ENCODE measurements at places on chromosomes 13 and 19.
A peak's percentile ranks its signal among the peaks of the same experiment; 100 is the strongest.

DNA sequence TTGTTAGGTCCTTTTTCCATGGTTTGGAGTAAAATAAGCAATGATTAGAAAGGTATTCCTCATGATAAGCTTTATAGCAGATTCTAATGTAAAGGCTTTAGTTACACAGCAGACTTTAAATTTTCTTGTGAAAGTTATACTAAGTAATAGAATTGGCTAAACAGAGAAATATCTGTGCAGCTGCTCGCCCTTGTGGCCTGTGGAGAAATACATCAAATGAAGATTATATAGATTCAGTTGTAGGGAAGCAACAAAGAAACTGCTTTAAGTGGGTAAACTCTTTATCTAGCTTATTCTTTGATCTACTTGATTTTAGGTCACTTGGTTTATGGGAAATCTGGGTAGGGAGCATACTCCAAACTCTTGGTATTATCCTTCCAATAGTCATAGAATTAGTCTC, 1269.7 kb upstream of the SPRY2 start:
- DNase-seq, result no peak

- DNase-seq, result peak; percentile 79
Measured at GRCh38 chr13:29511980-29512379, 83.5 kb downstream of the SLC7A1 start.

DNA sequence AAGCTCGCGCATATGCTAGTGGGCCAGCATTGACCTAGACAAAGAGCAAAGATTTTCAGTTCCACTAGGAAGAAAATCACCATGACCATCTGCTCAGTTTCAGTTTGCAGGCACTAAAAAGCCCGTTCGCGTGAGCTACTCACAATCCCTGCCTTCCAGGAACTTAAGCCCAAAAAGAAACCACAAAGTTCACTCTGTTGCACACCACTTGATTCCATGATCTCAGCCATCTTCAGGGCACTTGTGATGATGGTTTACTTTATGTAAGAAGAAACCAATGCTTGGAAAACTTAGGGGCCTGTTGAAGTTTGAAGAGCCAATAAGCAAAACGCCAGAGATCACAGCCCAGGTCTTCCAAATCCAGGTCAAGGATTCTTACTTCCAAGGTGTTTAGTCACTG, 45.0 kb upstream of the SLC15A1 start:
- no peak for DNase-seq

- no peak for DNase-seq
Measured at GRCh38 chr13:40438999-40439797, 227.2 kb downstream of the FOXO1 start.

DNA sequence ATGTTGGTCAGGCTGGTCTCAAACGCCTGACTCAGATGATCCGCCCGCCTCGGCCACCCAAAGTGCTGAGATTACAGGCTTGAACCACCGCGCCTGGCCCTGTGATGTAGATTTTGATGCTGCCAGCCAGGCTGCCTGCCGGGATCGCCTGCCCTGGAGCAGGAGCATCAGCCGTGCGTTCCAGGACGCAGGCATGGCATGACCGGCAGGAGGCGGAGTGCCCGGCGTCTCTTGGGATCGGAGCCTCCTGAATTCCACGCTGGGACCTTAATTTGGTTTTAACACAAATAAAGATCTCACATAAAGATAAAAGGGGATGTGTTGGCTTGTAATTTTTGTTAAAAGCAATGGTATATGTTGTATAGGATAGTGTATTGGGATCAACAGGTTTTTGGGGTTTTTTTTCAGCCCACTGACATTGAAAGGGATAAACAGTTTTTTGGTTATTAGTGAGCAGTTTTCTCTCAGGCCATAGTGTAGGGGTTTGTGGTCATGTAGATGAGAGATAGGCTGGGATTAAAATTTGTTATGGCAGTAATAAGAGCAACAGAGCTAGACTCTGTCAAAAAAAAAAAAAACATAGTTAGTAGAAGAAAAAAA, 1406.4 kb downstream of the UQCRFS1 start:
- no peak for DNase-seq

GRCh38 chr13:27982361-27982760, 6.1 kb downstream of the URAD start:
- no peak for DNase-seq

DNA sequence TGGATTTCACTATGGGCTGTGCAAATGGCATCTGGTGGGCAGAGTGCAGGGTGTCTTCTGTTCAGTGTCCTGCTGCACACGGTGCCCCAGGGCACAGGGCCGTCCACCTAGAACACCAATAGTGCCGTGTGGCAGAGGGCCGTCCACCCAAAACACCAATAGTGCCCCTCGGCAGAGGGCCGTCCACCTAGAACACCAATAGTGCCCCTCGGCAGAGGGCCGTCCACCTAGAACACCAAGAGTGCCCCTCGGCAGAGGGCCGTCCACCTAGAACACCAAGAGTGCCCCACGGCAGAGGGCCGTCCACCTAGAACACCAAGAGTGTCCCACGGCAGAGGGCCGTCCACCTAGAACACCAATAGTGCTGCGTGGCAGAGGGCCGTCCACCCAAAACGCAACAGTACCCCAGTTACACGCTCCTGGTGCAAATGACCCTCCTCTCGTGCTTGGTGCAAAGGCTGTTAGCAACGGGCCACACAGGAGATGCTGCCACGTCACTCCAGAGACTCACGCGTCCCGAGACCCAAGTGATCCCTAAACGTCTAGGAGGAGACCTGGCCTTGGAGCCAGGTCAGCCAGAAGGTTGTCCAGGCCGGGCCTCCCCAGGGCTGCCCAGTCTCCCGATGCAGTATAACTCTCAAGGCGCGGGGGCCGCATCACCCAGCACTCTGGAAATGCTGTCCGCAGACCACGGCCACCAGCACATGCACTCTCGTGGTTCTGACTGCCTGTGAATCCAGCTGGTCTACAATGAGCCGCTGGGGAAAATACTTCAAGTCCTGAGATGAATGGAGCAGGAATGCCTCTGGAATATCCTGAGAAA, 51.5 kb downstream of the RASA3 start:
- no peak for DNase-seq

- DNase-seq, result no peak
Measured at GRCh38 chr13:111513766-111514609, 193.5 kb downstream of the TEX29 start.

- no peak for DNase-seq
Measured at GRCh38 chr13:73820688-73821087, 313.5 kb downstream of the KLF12 start.

DNA sequence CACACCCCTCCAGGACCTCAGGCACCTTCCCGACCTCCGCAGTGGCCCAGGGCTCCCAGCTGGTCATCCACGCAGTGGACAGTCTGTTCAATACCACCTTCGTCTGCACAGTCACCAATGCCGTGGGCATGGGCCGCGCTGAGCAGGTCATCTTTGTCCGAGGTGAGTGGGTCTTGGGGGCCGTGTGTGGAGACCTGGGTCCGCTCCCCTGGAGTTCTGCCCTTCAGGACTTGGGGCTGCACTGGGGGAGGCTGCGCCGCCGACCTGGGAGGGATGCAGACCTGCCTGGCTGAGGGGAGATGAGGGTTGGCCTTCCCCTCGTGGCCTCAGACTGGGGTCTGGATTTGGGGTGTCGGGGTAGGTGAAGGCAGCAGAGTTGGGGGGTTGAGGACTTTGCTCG, 16.7 kb upstream of the TOMM40 start:
- no peak for DNase-seq

DNA sequence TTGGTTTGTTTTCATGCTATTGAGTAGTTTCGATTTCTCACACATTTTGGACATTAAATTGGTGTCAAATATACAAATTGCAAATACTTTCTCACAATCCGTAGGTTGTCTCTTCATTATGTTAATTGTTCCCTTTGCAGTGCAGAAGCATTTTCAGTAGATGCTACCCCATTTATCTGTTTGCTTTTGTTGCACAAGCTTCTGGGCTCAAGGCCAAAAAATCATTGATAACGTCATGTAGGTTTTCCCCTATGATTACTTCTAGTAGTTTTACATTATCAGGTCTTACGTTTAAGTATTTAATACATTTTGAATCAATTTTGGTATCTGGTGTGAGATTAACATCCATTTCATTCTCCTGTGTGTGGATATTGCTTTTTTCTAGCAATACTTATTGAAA, 14.0 kb upstream of the ZNF347 start:
- DNase-seq, result no peak

DNA sequence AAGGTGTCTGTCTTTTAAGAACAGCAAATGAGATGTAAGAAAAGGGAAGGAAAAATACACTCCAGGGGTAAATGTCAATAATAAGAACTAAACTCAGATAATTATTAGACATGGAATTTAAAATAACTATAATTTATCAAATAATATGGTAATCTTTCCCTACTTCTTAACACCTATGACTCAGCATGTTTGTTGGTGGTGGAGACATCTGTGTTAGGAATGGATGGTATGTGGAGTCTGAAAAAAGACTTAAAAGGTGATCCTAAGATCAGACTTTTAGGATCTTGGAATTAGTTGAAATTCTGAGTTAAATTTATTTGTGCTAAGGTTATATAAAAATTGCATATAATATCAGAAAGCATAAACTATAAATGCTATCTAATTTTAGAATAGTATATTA, 915.1 kb downstream of the SLITRK5 start:
- no peak for DNase-seq

DNA sequence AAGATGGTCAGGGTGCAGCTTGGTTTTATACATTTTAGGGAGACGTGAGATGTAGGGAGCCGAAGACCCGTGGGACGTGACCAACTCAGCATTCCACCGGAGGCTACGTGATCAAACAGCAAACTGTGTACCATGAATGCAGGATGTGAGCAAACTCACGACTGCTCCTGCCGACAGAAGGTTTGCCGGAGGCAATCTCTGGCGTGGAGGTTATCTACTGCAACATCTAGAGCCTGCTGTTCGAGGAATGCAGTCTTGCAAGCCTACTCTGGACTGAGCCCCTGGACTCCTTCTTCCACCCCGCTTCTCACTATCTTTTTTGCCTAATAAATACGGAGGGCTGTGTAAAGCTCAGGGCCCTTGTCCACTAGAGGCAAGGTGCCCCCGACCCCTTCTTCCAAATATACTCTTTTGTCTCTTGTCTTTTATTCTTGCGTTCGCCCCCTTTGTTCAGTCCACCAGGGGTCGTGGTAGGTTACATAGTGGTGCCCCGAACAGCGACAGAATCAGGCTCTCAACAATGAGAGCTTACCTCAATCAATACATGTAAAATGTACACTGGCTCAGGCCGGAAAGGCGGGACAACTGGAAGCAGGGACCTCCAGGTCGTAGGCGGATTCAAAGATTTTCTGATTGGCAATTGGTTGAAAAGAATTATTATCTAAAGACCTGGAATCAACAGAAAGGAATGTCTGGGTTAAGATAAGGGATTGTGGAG, 8.9 kb upstream of the OR1I1 start:
- DNase-seq, result no peak

DNA sequence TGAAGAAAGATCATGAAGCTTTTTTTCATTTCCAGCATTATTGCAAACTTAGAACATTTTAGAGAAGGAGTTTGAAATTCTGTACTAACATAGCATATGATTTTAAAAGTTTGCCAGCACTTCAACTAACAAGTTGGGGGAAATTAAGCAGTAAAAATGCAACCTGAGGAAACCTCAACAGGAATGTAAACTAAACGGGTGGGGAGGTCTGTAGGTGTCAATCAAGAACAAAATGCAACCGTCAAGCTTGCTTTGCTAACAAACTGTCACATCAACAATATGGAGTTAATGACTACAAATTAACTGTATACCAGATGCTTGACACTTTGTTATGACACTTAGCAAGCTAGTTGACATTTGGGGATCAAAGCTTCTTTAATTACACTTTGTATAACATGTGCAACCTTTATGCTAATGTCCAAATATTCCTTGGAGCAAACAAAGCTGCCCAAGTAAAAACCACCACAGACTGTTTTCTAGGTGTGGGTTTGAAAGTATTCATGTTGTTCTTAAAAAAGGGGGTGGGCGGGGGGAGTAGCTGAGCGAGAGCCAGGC, 52.1 kb downstream of the DACH1 start:
- DNase-seq, result no peak
